ENCODE measurements at places on chromosomes 4 and X.
A peak's percentile ranks its signal among the peaks of the same experiment; 100 is the strongest.

GRCh38 chrX:72539822-72540221, 32.8 kb downstream of the HDAC8 start:
- H3K27me3 ChIP-seq, result no peaks in the 10 kb centered on the region
- no peak for DNase-seq
- no peaks in the 10 kb centered on the region for H3K36me3 ChIP-seq
- H3K27ac ChIP-seq, result no peak overlapping the region
- H3K4me1 ChIP-seq, result no peaks in the 10 kb centered on the region
- no peak overlapping the region for H3K4me3 ChIP-seq

GRCh38 chr4:77443941-77444340, 161.7 kb upstream of the CXCL13 start:
- H3K4me3 ChIP-seq, result no peak overlapping the region
- no peaks in the 10 kb centered on the region for H3K27me3 ChIP-seq
- no peaks in the 10 kb centered on the region for H3K4me1 ChIP-seq

DNA sequence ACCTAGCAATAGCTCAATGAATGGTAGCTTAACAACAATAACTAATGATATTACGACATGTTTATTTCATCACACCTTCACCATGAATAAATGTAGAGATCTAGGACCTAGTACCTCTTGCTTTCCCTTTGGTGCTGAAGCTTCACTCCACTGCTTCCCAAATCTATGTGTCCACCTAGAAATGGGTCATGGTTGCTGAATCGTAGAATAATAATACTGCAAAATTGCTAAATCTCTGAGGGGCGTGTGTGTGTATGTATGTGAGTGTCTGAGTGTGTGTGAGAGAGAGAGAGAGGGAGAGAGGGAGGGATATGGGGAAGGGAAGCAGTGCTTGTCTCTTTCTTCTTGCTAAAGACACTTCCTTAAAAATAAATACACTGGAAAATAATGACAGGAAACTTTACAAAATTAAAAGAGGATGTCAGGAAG, 109.3 kb upstream of the BMP2K start:
- peak overlapping the region; percentile 50 for H3K27ac ChIP-seq
- H3K27me3 ChIP-seq, result no peaks in the 10 kb centered on the region
- no peak for DNase-seq
- no peak overlapping the region for H3K4me3 ChIP-seq
- no peaks in the 10 kb centered on the region for H3K36me3 ChIP-seq

DNA sequence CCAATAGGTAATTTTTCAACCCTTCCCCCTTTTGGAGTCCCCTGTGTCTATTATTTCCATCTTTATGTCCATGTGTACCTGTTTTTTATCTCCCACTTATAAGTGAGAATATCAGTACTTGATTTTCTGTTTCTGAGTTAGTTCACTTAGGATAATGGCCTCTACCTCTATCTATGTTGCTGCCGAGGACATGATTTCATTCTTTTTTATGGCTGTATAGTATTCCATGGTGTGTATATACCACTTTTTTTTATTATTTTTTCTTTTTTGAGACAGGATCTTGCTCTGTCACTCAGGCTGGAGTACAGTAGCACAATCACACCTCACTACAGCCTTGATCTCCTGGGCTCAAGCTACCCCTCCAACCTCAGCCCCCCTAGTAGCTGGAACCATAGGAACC, 47.6 kb downstream of the FUNDC1 start:
- H3K4me3 ChIP-seq, result no peak overlapping the region
- no peak for DNase-seq
- H3K27me3 ChIP-seq, result no peaks in the 10 kb centered on the region
- no peaks in the 10 kb centered on the region for H3K36me3 ChIP-seq

DNA sequence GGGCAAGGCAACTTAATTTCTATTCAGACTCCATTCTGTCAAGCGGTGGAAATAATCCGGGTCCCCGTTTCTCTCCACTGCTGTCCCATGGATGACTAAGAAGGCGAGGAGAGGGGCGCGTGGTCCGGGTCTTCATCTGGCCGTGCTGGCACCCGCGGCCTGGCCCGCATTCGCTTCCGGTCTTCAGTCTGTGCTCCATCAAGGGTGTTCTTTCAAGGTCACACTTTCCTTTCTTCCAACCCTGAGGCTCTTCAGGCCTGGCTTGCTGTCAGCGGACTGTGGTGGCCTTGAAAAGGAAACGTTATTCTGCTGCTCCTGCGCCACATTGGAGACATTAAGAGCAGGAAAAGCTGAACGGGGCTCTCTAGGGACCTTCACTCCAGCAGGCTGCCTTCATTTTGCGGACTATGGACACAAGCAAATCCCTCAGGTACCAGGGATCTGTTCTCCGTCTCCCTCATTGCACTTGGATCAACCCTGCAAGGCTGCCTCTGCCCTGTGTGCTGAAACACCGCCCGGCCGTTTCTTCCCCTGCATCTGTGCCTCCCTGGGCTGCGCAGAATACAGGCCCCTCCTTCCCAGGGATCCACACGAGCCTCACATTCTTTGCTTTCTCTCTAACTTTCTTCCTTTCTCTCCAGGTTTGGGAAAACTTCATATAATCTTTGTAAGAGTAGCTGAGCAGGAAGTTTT, 5.7 kb upstream of the SLC25A4 start:
- no peak overlapping the region for H3K27ac ChIP-seq
- no peaks in the 10 kb centered on the region for H3K27me3 ChIP-seq
- no peak for DNase-seq
- peaks cover 2% of the 10 kb centered on the region for H3K4me1 ChIP-seq

DNA sequence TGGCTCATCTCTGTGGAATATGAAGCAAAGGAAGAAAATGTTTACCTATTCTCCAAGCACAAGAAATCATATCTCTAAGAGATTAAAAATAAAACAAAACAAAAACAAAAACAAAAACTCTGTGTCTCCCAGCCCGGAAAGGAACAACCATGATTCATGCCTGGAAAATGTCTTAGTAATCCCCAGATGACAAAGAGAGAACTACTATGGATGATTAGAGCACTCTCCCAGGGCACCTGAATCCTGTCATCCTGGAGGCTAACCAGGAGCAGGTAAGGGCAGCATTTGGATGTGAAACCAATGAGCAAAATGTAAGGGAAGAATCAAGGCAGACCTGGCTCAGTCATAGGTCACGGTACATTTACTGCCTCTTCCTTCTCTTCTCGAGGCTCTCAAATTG, 1.7 kb upstream of the AKAP4 start:
- H3K36me3 ChIP-seq, result no peaks in the 10 kb centered on the region
- peaks cover 7% of the 10 kb centered on the region for H3K4me1 ChIP-seq
- H3K27ac ChIP-seq, result no peak overlapping the region
- H3K4me3 ChIP-seq, result no peak overlapping the region
- DNase-seq, result no peak

DNA sequence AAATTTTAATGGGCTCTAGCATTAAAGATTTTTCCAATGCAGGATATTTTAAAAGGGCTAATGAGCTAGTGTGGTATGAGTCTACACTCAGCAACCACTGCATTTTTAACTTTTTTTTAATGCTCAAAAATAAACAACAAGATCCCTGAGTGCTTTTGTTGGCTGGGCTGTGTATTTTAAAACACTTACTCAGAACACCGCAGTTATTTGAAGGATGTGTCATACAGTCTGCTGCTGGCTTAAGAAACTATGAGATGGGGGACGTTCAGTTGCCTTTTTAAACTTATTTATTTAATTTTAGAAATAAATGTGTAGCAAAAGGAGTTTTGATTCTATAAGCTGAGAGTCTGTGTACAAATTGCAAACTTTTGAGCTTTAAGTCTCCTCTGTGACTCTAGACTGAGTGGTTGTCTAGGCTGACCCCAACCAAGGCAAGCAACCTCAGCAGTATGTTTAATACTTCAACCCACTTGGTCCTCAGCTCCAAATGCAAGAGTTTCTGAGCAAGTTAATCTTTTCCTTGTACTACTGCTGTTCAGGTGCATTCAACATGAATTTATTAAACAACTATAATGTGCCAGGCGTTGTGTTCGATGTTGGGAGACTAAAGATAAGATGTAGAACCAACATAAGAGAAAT, 278.6 kb upstream of the DIPK2B start:
- peaks cover 12% of the 10 kb centered on the region for H3K4me1 ChIP-seq
- H3K4me3 ChIP-seq, result no peak overlapping the region
- H3K36me3 ChIP-seq, result no peaks in the 10 kb centered on the region
- DNase-seq, result no peak
- peak overlapping the region; percentile 72 for H3K27ac ChIP-seq
- no peaks in the 10 kb centered on the region for H3K27me3 ChIP-seq

- H3K27me3 ChIP-seq, result no peaks in the 10 kb centered on the region
- no peaks in the 10 kb centered on the region for H3K36me3 ChIP-seq
- H3K4me3 ChIP-seq, result peak overlapping the region; percentile 96
- H3K4me1 ChIP-seq, result peaks cover 37% of the 10 kb centered on the region
- H3K27ac ChIP-seq, result peak overlapping the region; percentile 84
Measured at GRCh38 chr4:153466949-153467896, 1.1 kb downstream of the TMEM131L start.

GRCh38 chrX:65406532-65406931, 128.1 kb downstream of the LAS1L start:
- H3K36me3 ChIP-seq, result no peaks in the 10 kb centered on the region
- no peak overlapping the region for H3K27ac ChIP-seq
- H3K27me3 ChIP-seq, result no peaks in the 10 kb centered on the region

GRCh38 chrX:19793471-19793870, 93.9 kb downstream of the SH3KBP1 start:
- DNase-seq, result no peak
- no peaks in the 10 kb centered on the region for H3K4me1 ChIP-seq
- H3K4me3 ChIP-seq, result no peak overlapping the region
- no peaks in the 10 kb centered on the region for H3K27me3 ChIP-seq

GRCh38 chr4:86944964-86945781, 10.4 kb downstream of the AFF1 start:
- DNase-seq, result no peak
- no peak overlapping the region for H3K4me3 ChIP-seq
- H3K36me3 ChIP-seq, result peaks cover 16% of the 10 kb centered on the region
- H3K27ac ChIP-seq, result no peak overlapping the region
- H3K4me1 ChIP-seq, result peaks cover 72% of the 10 kb centered on the region

- H3K36me3 ChIP-seq, result no peaks in the 10 kb centered on the region
- DNase-seq, result no peak
- no peaks in the 10 kb centered on the region for H3K4me1 ChIP-seq
Measured at GRCh38 chr4:155828628-155829027, 37.4 kb downstream of the ASIC5 start.

DNA sequence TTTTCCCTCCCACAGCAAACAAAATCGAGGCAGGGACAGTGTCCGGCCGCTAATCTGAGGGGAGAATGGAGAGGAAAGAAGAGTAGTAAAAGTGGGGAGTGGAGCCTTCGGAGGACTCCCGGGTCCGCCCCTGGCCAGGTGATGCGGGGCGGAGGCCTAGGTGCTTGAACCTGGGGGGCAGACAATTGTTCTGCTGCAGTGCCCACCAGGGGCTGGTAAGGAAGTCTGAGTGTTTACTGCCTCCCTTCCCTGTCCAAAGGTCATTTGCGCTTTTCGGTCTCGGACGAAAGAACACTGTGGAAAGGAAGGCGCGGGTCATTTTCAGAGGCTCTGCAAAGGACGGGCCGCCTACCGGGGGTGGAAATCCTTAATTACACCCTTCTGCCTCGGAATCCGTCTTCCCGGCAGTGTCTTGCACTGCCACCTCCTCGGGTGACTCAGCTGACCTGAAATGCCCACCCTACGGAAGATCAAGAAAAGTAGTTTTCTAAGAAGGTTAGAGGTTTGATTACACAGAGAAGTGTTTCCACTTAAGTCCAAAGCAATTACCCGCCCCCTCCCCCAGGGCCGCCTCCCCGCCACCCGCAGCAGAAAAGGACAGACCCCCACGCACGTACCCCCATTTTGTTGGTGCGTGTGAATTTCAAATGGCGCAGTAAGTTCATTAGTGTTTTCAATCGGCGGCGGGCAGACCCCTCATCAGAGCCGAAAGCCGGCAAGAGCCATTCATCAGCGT, 99.9 kb upstream of the TENM3 start:
- DNase-seq, result no peak
- no peak overlapping the region for H3K27ac ChIP-seq
- H3K27me3 ChIP-seq, result peaks cover 5% of the 10 kb centered on the region
- peaks cover 38% of the 10 kb centered on the region for H3K4me1 ChIP-seq
- H3K36me3 ChIP-seq, result no peaks in the 10 kb centered on the region
- peak overlapping the region; percentile 47 for H3K4me3 ChIP-seq

GRCh38 chr4:159370286-159370685, 267.4 kb downstream of the RAPGEF2 start:
- no peak for DNase-seq
- H3K36me3 ChIP-seq, result no peaks in the 10 kb centered on the region
- no peaks in the 10 kb centered on the region for H3K27me3 ChIP-seq
- H3K27ac ChIP-seq, result no peak overlapping the region

DNA sequence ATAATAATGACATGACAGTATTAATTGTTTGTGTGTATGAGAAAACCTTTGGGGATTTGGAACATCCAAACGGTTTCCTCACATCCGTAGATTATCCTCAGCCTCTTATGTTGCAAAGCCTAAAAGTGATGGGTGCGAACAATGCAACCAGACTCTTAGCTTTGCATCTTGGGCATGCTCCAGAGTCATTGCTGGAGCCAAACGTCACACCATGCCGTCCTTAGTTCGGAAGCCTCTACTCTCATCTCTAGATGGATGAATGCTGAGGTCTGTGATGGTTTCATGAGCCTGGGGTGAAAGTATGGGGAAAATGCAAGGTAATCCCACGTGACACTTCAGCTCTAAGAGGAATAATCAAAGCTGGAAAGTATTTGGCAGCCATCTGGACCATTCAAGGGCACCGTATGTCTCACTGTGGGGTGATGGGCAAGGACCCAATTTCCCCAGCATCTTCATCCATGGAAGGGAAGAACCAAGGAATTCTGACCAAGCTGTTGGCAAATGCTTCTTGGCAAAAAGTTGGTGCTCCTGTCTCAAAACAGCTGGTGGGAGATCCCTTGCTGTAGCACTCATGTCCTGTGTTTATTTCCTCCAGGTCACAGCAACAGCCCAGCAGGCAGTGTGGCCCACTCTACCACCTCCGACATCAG, 6.3 kb upstream of the RTL5 start:
- no peak for DNase-seq
- H3K4me3 ChIP-seq, result no peak overlapping the region
- H3K4me1 ChIP-seq, result no peaks in the 10 kb centered on the region
- no peaks in the 10 kb centered on the region for H3K36me3 ChIP-seq

GRCh38 chr4:156889616-156890594, 81.7 kb downstream of the PDGFC start:
- no peak overlapping the region for H3K4me3 ChIP-seq
- H3K27ac ChIP-seq, result peak overlapping the region; percentile 43
- H3K4me1 ChIP-seq, result no peaks in the 10 kb centered on the region

GRCh38 chr4:11074581-11075241, 354.0 kb downstream of the HS3ST1 start:
- H3K27ac ChIP-seq, result no peak overlapping the region
- H3K27me3 ChIP-seq, result no peaks in the 10 kb centered on the region
- no peak for DNase-seq
- no peaks in the 10 kb centered on the region for H3K4me1 ChIP-seq
- H3K4me3 ChIP-seq, result no peak overlapping the region
- H3K36me3 ChIP-seq, result no peaks in the 10 kb centered on the region

DNA sequence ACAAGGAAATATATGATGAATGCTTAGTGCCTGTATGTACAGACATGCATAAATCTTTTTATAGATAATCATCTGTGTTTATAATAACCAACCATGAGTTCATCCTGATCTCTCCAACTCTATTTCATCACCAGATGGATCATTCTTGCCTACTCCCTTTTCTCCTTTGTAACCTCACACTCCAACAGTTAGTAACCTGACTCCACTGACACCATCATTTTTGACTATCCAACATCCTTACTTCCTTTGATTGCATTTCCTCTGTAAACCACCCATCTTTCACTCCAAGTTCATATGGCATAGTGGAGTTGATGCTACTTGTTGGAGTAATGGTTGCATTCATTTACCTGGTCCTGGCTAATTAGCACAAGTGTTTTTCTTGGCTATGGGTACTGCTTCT, 170.6 kb downstream of the ZNF330 start:
- no peak overlapping the region for H3K4me3 ChIP-seq
- no peak for DNase-seq
- no peaks in the 10 kb centered on the region for H3K4me1 ChIP-seq
- H3K27me3 ChIP-seq, result no peaks in the 10 kb centered on the region

GRCh38 chr4:33737726-33738125, 2506.6 kb downstream of the ARAP2 start:
- no peak for DNase-seq
- H3K4me1 ChIP-seq, result no peaks in the 10 kb centered on the region
